ENCODE measurements at places on chromosomes 16 and 17. TPM values are rescaled to one million over a fixed set of nuclear protein-coding genes. Genes with fewer than 3 reads are reported as not detected.

GRCh38 chr17:14935139-14935841 is 329.8 kb downstream of the PMP22 start:
- no peak for DNase-seq

DNA sequence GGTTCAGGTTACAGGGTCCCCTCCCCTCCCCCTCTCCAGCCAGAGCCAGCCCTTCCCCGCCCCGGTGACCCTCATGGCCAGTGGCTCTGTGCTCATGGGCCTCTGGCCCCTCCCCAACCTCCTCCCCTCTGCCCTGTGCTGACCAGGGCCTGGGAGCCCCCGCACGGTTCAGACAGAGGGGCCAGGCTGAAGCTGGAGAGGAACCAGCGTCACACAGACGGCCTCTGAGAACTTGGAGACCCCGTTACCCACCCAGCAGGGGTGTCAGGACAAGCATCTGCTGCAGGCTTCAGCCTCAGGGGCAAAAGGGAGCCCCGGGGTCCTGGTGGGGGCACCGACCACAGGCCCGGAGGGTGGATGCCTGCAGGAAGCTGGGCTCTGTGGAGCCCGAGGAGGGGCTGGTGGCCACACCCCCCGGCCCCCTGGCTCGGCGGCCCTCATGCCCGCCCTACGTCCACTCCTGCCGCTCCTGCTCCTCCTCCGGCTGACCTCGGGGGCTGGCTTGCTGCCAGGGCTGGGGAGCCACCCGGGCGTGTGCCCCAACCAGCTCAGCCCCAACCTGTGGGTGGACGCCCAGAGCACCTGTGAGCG is at the start of gene WFIKKN1:
Gene WFIKKN1, plus strand, starts transcription at position 171 of the 591 bp plus-strand sequence. Its CDS starts 269 bp downstream, at position 440.
- no peak for DNase-seq

GRCh38 chr16:58499615-58500351 is at the start of gene NDRG4:
Gene NDRG4, plus strand, starts transcription at chr16:58500143. Its CDS starts 106 bp downstream, at chr16:58500249.
- DNase-seq = peak; percentile 87

Gene MMP28
- 51.7 TPM for total RNA-seq

DNA sequence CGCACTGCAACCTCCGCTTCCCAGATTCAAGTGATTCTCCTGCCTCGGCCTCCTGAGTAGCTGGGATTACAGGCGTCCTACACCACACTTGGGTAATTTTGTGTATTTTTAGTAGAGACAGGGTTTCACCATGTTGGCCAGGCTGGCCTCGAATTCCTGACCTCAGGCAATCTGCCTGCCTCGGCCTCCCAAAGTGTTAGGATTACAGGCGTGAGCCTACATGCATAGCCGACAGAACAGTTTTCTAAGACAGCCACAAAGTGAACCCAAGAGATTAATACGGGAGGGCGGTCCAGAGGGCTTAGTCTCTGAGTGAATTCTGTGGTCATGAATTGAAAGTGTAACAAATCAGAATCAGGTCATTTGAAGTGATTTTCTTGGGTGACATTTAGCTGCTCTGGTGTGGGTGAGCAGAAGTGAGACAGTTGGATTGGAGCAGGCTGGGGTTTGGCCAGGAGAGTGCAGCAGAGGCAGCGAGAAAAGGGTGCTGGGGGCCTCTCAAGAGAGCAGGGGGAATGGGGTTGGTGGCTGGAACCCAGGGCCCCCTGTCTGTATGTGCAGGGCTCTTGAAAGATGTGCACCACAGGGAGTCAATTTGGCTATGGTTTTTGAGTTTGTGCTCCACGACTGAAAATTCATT is 231.4 kb upstream of the WSCD1 start:
- no peak for DNase-seq

Gene SLC12A3
- not detected for total RNA-seq

Gene NACA2
- total RNA-seq = not detected

Gene AURKB
- not detected for total RNA-seq

Gene PIGS
- total RNA-seq = 50.7 TPM

DNA sequence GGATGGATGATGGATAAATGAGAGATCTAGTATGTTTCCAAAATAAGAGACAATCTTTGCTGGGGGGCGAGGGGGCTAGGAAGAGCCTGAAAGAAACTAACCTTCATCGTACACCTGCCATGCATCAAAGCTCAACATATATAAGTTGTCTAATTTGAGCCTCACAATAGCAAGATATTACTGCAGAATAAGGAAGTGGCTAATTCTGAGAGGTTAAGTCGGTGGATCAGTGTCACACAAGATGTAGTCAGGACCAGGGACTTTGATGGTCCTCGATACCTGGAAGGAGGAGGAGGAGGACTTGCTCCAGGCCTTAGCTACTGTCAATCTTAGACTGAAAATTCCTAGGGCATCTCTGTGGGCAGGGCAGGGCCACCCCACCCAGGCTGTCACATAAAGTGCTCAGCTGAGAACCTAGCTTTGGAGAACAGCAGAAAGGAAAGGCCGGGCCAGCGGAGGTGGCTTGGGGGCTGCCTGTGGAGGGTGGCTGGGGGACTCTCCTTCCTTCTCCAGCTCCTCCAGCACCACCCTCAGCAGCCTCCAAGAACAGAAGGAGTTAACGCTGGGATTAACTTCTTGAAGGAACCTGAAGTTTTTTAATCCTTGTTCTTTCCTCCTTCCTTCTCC is 460 bp upstream of the SLC13A2 start:
- peak; percentile 60 for DNase-seq

DNA sequence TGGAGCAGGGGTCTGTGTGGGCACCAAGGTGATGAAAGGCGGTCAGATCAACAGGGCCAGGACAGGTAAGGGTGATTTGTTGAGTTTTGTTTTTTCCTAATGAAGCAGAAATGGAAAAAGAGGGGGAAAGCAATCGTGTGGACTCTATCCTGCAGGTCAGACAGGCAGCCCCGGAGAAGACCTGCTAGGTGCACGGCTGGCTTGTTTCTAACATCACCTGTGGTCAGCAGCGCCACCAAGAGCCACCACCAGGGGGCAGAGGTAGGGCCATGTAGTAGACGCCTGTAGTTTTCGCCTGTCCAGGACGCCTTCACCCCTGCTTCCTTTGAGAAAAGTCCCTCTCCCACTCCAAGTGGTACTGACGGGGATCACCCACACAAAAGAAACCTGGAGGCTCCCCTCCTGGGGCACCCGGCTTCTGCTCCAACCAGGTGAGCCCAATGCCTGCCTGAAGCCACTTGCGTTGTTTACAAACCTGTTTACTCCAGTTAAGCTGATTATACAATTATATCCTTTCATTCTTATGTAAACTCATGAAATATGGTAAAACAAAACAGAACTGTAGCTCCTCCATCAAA is 54.2 kb upstream of the SEC14L1 start:
- peak; percentile 93 for DNase-seq

Gene ALDH3A1
- 1.3 TPM for total RNA-seq

Gene PYY
- total RNA-seq = not detected

Gene AATF
- 42.3 TPM for total RNA-seq

- no peak for DNase-seq
Measured at GRCh38 chr16:89584768-89585549, 9.4 kb downstream of the CPNE7 start.

Gene GFER
- 15.7 TPM for total RNA-seq

Gene KRTAP4-3
- total RNA-seq = not detected

Gene MYH2
- total RNA-seq = not detected

DNA sequence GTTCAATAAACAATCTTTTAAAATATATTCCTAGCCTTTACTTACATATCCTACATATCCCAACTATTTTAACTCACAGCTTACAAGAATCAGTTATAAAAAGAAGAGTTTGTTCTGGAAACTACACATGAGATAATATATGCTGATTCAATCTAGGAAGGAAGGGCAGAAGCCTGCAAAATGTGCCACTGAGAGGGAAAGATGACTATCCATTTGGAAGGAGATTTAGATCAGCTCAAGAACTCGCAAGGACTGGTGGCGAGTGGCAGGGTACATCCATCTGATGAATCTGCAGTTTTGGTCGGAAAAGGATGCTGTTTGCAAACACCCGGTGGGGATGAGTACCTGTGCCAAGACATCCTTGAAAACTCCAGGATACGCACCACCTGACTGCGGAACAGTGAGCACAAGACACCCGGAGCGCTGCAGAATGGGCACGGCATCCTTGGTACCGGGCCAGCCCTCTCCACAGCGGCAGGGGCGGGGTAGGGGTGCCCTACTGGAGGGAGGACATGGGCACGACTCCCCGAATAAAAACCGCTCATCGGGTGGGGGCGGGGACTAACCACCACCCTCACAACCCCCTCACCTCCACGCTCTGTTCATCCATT is 723 bp downstream of the TRIM37 start:
- no peak for DNase-seq

Measured in mesenteric fat pad (tissue), 1 donor.